ENCODE measurements at places on chromosomes 16 and 17. TPM values are rescaled to one million over a fixed set of nuclear protein-coding genes. Genes with fewer than 3 reads are reported as not detected.

The MEIOB gene
- 0.08 TPM for polyA plus RNA-seq

The CCL22 gene
- 0.31 TPM for polyA plus RNA-seq

The KCNJ18 gene
- polyA plus RNA-seq = 0.24 TPM

The MRC2 gene
- 24.6 TPM for polyA plus RNA-seq

The SPN gene
- polyA plus RNA-seq = 1.5 TPM

The GRB7 gene
- 55.0 TPM for polyA plus RNA-seq

The CCL15 gene
- not detected for polyA plus RNA-seq

The GAS7 gene
- 7.7 TPM for polyA plus RNA-seq

The SEPTIN12 gene
- 0.07 TPM for polyA plus RNA-seq

The GNGT2 gene
- polyA plus RNA-seq = 1.3 TPM
